ENCODE measurements at places on chromosomes 3 and 15. TPM values are rescaled to one million over a fixed set of nuclear protein-coding genes. Genes with fewer than 3 reads are reported as not detected.

The LRRC2 gene
- total RNA-seq = 1.1 TPM

The CCDC191 gene
- total RNA-seq = 1.5 TPM

The PLSCR4 gene
- 11.0 TPM for total RNA-seq

The PLSCR5 gene
- total RNA-seq = not detected

The TCTA gene
- total RNA-seq = 17.4 TPM

The ANKRD34C gene
- total RNA-seq = not detected

The TMPRSS7 gene
- not detected for total RNA-seq

The MFN1 gene
- 56.9 TPM for total RNA-seq

The GHSR gene
- not detected for total RNA-seq

The TMEM42 gene
- 17.6 TPM for total RNA-seq

The CPA3 gene
- total RNA-seq = not detected

The PLA2G4E gene
- not detected for total RNA-seq

The ANO10 gene
- 25.6 TPM for total RNA-seq

The VGLL3 gene
- total RNA-seq = 52.6 TPM

The ANP32A gene
- 49.7 TPM for total RNA-seq

The ENTPD3 gene
- not detected for total RNA-seq

The TEX55 gene
- total RNA-seq = not detected

The CAMKV gene
- not detected for total RNA-seq

The IQCH gene
- total RNA-seq = 3.7 TPM

The ISG20 gene
- total RNA-seq = 2.2 TPM

The HYAL3 gene
- 5.7 TPM for total RNA-seq

The ISLR gene
- total RNA-seq = 18.7 TPM

The GRK7 gene
- not detected for total RNA-seq

The BAHD1 gene
- 8.5 TPM for total RNA-seq

The PP2D1 gene
- total RNA-seq = not detected
